ENCODE measurements at places on chromosomes 2 and 18.

DNA sequence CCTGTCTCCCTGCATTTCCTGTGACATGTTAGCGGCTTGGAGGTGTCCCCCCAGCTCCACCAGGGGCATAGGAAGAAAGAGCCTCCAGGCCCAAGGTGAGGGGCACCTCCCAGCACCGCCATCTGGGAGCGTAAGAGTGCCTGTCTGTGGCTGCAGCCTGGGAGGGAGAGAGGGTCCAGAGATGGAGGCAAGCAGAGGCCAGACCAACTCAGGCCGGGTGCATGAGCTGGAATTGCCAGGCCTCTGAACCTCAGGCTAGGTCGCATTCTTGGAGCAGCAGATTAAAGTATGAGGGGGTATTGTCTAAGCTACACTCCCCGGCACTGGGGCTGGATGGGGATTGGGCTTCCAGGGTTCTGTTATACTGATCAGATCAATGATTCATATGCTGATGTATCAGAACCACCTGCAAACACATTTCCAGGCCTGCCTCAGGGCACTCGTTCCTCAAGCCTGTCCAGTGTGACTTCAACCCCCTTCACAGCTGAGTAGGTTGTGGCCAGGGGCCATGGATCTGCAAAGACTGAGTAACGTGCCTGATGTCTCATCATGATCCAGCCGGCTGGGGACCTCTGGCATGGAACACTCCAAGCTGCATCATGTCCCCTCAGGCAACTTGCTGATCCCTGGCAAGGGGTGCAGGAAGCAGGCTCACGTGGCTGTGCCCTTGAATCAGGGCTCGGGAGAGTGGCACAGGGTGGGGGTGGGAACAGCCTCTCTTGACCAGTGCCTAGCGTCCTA is 73.2 kb downstream of the HS1BP3 start:
- DNase-seq, result no peak

DNA sequence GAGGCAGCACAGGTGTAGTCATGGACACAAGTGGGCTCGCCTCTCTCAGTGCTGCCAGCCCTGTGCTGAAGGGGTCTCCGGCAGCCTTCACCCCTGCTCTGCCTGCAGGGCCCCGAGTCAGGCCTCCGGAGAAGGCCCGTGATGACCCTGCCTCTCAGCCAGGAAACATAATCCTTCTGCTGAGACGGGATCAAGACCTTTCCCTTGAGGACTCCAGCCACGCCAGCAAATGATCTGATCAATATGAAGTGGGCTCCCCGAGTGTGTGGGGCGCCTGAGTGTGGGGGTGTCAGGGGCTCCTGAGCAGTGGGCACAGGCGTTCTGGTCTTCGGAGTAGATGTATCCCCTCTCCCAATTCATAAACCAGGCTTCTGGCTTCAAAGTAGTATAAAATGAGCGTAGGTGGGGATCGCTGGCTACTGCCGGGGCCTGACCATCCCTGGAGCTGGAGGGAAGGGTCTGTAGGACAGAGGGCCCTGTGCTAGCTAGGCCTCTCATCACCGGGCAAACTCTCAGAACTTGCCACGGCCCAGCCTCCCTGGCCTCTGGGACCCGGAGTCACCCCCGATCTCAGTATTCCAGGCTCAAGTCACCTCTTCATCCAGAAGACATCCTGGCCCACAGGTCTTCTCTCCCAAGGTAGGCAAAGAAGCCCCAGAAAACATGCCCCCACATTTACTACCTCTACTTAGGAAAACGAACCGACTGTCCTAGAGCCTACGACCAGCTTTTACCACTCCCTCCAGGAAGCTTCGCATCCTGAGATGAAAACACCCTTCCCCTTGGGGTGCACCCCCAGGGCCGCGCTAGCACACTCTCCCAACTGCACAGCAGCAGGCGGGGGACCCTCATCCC is 33.6 kb downstream of the CRACDL start:
- DNase-seq, result no peak

- no peak for DNase-seq
These were observed 1018.2 kb upstream of the NXPH2 start for GRCh38 chr2:139798391-139798790.

DNA sequence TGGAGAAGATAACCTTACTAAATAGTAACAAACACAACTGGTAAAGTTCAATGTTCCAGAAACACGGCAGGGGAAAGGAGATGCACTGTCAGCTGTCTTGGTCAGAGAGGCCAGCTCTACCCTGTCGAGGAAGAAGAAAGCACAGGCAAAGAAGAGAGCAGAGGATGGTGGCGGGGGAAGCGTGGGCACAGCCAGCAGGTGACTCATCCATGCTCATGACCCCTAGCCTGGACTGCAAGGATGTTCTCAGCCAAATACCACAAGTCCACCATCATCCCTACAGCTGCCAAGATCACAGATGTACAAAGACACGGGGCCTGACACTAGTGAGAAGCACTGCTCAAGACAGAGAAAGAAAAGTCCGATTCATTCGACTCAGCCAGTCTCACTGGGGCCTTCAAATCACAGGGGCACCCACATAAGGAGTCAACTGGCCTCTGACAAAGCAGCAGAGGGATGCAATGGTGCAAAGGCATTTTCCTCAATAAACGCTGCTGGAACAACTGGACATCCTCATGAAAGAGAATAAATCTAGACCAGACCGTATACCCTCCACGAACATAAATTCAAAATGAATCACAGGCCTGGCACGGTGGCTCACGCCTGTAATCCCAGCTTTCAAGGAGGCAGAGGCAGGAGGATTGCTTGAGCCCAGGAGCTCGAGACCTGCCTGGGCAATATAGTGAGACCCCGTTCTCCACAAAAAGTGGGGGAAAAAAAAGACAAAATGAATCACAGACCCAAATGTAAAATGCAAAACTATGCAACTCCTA is 5.6 kb downstream of the DTYMK start:
- DNase-seq, result no peak

DNA sequence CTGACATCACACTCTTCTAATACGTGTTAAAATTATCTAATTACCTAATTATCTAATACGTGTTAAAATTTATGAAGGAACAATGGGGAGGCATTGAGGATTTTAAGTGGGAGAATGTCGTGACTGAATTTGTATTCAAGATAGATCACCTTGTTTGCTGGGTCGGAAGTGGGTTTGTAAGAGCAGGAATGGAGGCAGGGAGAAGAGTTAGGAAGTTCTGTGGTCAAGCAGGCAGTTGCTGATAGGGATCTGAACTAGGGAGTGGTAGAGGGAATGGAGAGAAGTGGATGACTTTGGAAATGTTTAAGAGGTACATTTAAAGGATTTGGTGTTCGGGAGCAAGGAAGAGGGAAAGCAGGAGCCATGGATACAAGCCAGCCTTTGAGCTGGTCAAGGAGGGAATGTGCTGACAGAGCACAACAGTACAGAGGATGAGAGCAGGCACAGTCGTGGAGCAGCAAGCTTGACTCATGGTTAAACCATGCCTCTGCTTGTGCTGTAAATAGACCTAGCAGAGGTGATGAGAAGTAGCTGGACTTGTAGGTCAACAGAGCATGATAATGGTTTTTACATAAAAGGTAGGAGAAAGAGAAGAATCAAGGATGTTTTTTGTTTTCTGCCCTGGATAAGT is 16.2 kb downstream of the IL18RAP start:
- DNase-seq, result no peak

- no peak for DNase-seq
These were observed 228.5 kb downstream of the ALPK2 start for GRCh38 chr18:58400331-58400870.

DNA sequence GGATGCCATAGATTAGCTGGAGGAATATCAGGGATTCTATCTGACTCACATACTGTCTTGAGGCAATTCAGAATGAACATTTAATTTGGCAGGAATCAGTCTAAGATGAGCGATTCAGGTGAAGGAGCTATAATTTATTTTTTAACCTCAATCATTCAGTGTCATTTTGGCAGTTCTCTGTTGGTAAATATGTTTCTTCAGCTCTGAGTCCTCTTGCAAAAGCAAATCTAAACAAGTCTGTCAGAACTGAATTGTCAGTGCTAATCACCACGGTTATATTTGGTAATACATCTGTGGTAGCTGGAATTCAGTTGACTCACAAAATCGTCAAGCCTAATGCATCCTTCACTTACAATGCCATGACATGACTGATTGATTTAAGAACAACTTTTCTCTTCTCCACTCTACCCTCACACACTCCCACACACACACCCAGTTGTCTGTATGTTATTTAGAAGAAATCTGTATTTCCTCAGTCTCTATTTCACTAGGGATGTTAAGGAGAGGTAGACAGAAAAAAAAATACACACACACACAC is 516.6 kb upstream of the NXPH2 start:
- no peak for DNase-seq

- no peak for DNase-seq
These were observed 84.0 kb downstream of the POLR1A start for GRCh38 chr2:86021396-86022378.
